Effector CD4-positive, alpha-beta T cell (primary cell): ENCODE measurements at places on chromosomes 2 and 18.

- no peak for DNase-seq
Observed at GRCh38 chr2:168436840-168437239, 19.2 kb upstream of the CERS6 start.

- DNase-seq: no peak
Observed at GRCh38 chr18:35770376-35771014, 189.0 kb downstream of the GALNT1 start.

GRCh38 chr18:38413193-38413592, 847.6 kb upstream of the CELF4 start:
- DNase-seq: no peak

DNA sequence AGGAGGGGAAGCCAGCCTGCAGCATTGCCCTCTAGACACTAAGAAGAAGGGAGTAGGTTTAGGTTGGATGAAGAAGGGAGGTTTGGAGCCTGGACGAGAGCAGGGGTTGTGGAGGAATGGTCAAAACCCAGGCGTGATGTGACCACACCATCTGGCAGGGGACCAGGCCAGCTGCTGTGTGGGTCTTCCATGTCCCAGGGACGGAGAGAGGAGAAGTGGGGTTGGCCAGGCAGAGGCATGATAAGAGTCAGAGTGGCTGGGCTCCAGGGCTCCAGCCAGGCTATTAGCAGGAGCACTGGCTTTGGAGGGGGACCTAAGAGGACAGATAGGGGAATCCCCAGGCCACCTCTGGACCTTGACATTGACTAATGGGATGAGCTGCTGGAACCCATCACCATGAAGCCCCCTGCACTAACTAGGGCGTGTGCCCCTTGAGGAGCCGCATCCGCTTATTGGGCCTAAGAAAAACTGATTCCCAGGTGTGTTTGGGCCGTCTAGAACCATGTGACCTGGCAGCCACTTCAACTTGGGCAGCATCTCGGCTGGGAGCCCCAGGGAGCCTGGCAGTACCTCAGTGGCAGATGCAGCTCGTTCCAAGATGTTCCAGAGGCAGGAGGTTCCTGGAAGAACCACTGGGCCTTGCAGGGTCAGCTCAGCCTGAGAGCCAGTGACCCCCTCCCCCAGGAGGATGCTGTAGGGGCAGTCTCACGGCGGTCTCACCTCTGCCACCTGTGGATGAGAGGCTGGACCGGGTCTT, 235.1 kb downstream of the AGAP1 start:
- no peak for DNase-seq

DNA sequence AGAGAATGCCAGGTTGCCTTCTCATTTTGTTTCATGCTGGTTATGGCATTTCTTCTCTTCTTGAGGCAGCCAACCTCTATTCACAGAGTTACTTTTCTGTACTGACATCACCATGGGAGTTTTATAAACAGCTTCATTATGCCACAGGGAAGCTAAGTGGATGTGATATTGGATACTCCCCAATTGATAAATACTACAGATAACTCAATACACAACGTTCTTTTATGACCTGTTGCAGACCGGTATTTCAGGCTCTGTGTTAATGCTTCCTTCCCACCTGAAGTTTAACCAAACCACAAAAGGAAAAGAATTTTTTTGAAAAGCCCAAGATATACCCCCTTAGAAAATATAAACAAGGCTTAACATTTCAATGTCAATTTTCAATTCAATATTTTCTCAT, 258.3 kb upstream of the SOX11 start:
- no peak for DNase-seq

DNA sequence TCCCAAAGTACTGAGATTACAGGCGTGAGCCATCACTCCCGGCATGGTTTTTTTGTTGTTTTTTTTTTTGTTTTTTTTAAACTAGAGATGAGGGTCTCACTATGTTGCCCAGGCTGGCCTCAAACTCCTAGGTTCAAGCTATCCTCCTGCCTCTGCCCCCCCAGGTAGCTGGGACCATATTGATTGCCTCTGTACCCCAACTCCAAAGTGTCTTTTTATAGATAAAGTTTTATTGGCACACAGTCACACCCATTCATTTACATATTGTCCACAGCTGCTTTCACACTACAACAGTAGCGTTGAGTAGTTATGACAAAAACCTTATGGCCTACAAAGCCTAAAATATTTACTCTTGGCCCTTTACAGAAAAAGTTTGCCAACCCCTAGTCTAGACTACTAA, 45.2 kb upstream of the SP5 start:
- no peak for DNase-seq

- DNase-seq: no peak
Observed at GRCh38 chr2:222272446-222273015, 26.3 kb downstream of the PAX3 start.

GRCh38 chr18:70994116-70994515, 705.3 kb downstream of the SOCS6 start:
- DNase-seq: no peak

GRCh38 chr18:37582261-37582660, 16.7 kb upstream of the CELF4 start:
- no peak for DNase-seq

- DNase-seq: no peak
Observed at GRCh38 chr2:187552828-187553681, 1.2 kb downstream of the TFPI start.

GRCh38 chr2:28695245-28695647, 56.4 kb upstream of the PPP1CB start:
- DNase-seq: no peak

GRCh38 chr18:22223254-22223964, 54.0 kb downstream of the GATA6 start:
- no peak for DNase-seq

GRCh38 chr2:172172513-172173173, 69.9 kb upstream of the DLX2 start:
- peak; percentile 34 for DNase-seq

DNA sequence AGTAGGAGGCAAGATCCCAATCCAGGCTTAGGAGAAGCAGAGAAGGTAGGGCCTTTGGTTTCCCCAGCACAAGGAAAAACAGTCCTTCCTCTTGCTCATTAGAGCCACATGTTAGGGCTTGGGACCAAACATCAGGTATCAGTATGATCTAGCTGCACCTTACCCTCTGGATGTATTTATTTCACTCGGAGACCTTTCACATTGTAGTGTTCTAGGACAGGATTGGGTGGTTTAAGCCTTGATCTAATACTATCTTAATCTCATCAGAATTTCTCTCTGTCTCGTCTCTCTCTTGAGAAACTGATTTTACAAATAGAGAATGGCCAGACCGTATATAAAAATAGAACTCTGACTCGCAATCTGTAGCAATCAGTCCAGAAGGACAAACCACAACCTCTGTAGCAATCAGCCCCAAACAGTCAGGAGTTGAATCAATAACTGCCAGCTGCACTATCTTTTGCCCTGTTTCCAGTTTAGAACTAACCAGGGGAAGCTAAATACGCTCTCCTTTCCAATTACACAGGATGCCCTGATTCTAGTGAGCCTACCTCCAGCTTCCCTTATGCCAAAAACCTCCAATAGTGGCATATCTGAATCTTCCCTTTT, 207.1 kb downstream of the TDRD15 start:
- DNase-seq: no peak

DNA sequence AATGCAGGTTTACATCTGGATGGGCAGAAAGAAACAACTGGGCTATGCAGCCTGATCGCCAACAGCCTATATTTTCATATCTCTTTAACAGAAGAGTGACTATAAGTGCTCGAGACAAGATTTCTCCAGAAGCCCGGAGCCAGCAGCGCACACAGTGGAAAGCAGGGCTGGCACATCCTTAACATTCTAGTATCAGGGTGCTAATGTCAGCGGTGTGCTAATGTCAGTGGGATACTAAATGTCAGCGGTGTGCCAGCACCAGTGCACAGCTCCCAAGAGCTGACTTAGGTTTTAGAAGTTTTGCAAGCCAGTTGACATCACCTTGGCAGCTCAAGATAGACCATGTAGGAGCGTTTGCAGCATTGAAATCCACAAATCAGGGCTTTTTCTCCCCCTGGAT, 8.3 kb downstream of the BMP10 start:
- no peak for DNase-seq

DNA sequence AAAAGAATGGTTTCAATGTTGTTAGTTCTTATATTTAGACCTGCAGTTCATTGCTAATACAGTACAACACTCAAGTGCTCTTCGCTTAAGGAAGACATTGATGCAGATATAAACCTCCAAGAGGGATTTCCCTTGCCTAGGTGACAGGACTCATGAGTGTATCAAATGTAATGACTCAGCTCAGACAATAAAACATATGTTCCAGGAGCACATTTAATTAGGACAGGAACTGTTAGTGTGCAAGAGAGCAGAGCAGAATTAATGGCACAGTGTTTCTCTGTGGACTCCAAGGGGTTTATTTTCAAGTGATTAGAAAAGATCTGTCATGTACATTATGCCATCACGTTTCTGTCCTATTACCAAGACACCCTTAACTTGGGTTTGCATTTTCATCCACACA, 375.0 kb downstream of the LRRTM4 start:
- DNase-seq: no peak

GRCh38 chr2:222776792-222777191, 84.0 kb upstream of the ACSL3 start:
- no peak for DNase-seq

GRCh38 chr2:74424139-74424992, 2.8 kb downstream of the WDR54 start:
- no peak for DNase-seq

DNA sequence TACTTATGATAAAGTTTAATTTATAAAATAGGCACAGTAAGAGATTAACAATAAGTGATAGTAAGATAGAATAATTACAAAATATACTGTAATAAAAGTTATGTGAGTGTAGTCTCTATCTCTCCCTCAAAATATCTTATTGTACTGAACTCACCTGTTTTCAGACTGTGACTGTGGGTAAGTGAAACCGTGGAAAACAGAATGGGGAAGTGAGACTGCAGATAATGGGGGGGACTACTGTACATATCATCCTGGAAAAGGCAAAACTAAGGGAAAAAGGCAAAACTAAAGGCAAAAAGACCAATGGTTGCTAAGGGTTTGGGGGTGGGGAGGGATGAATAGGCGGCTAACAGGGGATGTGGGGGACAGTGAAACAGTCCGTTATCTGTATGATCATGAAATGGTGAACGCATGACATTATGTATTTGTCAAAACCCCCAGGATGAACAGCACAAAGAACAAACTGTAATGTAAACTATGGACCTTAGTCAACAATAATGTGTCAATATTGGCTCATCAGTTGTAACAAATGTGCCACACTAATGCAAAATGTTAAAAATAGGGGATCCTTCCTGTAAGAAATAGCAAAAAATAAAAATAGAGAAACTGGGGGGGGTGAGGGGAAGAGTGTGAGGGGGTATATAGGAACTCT, 93.8 kb downstream of the EPB41L3 start:
- DNase-seq: no peak

DNA sequence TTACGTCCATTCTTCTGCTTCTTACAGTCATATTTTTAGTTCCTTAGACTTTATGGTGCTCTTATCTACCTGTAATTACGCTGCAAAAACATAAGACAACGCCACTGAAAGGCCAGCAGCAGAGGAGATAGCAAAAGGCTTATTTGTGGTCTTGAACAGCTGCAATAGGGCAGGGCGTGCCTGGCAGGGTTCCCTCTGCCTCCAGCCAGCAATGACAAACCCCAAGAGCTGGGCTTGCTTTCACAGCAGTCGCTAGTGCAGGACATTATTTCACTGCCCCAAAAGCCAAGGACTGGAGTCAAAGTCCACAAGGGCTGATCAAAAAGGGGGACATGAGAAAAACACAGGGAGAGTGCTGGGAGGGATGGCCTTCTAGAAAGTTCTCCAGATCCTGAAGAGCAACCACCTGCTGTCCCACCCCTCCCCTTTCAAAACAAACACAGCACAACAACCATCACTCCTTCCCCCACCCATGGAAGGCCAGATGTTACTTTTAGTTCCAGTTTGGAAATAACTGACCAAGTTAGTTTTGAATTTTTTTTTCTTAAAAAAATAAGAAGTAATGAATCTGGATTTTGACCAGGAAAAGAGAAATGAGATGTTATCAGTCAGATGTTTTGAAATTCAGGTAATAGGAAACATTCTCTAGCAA, 127.8 kb downstream of the RBMS1 start:
- DNase-seq: no peak

- DNase-seq: no peak
Observed at GRCh38 chr18:21386523-21387240, 144.7 kb downstream of the GREB1L start.

GRCh38 chr2:240217431-240218301, 77.2 kb upstream of the OTOS start:
- no peak for DNase-seq

DNA sequence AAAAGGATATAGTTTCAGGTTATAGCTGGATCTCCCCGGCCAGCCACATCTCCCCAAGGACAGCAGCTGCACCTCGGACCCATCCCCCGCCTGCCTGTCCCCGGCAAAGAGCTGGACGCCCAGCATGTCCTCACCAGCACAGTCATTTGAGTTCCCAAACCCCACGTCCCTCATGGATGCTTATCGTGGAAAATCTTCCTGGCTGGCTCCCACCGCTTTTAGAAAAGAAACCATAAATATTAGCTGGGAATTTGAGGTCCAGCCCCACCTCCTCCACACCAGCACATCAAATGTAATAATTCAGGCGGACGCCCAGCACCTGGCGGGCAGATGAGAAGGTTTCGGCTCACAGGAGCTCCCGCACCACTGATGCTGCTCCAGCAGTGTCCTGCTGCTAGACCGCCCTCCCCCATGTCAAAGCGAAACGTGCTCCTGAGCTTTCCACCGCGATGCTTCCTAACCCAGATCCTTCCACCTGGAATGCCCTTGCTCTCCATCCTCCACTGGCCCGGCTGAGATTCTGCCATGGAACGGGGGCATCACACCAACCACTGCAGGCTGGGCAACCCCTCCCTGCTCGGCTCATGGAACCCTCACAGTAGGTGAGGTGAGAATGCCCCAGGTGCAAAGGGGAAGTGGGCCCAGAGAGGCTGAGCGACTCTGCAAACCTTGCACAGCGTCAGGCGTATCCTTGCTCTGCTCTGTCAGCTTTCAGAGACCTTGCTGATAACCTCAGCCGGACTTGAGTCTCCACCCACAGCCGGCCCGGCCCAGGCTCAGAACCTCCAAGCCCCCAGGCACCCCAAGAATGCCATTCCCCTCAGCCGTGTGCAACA, 71.5 kb upstream of the GPC1 start:
- no peak for DNase-seq

DNA sequence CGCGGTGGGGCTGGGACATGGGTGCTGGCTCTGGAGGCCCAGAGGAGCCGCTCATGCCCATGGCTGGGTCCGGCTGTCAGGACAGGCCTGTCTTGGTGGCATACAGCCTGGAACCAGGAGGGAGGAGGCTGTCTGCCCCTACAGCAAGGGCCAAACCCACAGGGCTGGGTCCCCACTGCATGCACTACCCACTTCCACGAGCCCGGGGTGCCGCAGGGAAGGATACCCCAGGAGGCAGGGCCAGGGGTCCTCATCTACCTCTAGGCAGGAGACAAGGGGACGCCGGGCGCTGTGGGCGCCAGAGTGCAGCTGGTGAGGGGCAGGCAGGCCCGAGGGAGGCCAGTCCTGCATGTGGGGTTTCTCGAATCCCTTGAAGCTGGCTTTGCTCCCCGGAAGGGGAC, 95.1 kb upstream of the GPC1 start:
- DNase-seq: no peak

GRCh38 chr2:9814129-9814868, 29.0 kb upstream of the TAF1B start:
- DNase-seq: no peak
